NCI-H2081 (cell line): ENCODE measurements at places on chromosomes 3 and 15.

GRCh38 chr15:76310475-76311099 is 682 bp downstream of the ETFA start:
- DNase-seq, result no peak

GRCh38 chr15:27214961-27215360 is 244.0 kb downstream of the GABRG3 start:
- DNase-seq, result no peak

GRCh38 chr3:57910990-57911389 is 97.2 kb upstream of the FLNB start:
- no peak for DNase-seq

- no peak for DNase-seq
These were observed 142.8 kb downstream of the LIPC start for GRCh38 chr15:58574631-58575030.

GRCh38 chr15:56052395-56053045 is 59.1 kb upstream of the NEDD4 start:
- DNase-seq, result no peak

GRCh38 chr15:92821491-92822116 is 78.5 kb upstream of the CHD2 start:
- DNase-seq, result no peak

DNA sequence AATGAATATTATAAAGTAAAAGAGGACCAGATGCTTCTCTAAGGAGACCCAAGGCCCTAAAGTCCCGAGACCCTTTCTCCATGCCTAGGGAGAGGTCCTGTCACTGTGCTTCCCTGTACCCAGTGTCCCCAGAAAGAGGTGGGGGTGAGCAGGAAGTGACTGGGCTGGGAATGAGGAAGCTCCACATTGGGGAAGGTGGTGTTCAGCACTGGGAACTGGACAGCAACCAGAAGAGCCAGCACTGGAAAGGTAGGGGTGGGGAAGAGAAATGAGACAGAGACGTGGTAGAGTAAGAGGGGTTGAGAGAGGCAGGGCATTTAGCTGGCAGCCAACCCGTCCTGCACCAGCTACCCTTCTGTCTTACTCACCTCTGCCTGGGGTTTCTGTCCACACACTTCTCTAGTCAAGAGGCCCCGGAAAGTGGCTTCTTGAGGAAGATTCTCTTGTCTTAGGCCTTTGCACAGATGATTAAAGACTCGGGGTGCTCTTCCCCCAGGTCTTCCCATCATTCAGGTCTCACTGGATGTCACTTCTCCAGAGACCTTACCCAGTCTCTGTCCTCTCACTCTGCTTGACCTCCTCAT is 12.2 kb downstream of the RRP9 start:
- DNase-seq, result no peak

DNA sequence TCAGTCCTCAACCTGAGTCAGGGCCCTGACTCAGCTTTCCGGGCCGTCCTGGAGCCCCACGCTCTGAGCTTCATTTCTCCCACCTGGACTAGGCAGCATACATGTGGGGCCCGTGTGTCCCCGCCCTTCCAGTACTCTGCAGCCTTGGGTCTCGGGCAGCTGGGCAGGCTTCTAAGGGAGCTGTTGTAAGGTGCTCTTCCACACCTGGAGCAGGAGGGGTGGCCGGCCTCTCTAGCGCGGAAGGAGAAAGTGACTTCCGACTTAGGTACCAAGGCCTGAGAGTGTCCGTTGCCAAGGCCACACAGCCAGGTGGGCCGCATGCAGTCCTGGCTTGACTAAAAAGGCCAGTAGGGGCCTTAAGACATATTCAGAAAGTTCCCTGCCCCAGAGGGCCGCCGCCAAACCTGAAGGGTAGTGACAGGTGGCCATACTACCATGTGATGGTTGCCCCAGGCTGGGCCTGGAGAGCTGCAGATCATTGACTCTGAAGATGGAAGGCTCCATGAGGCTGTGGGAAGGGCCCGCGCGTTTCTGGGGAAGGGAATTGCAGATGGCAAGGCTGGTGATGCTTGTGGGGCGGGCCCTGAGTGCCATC is 9.4 kb upstream of the SEMA3B start:
- DNase-seq, result no peak

- no peak for DNase-seq
These were observed 26.9 kb downstream of the LOXL1 start for GRCh38 chr15:73952913-73953750.

DNA sequence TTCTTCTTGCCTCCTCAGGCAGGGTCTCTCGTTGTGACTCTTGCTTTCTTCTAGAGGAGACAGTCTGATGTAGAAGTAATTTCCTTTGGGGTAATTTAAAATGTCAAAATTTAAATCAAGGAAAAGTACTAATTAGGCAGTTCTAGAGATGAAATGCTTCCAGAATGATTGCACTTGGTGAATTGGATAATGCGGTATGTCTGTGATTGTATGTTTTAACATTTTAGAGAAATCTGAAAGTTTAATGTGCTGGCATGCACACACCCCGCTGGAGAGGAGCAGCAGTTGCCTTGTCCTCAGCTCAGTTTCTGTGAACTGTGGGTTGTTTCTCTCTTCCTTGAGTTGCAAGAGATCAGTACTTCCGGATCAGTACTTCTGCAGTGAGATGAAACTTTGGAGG is 322.9 kb upstream of the CTDSPL start:
- no peak for DNase-seq

- no peak for DNase-seq
These were observed 2.5 kb downstream of the ALDH1A2 start for GRCh38 chr15:58062983-58063382.

GRCh38 chr3:32420126-32421038 is 28.7 kb downstream of the CMTM7 start:
- DNase-seq, result no peak

GRCh38 chr15:73752806-73753193 is 351 bp downstream of the INSYN1 start:
- no peak for DNase-seq

DNA sequence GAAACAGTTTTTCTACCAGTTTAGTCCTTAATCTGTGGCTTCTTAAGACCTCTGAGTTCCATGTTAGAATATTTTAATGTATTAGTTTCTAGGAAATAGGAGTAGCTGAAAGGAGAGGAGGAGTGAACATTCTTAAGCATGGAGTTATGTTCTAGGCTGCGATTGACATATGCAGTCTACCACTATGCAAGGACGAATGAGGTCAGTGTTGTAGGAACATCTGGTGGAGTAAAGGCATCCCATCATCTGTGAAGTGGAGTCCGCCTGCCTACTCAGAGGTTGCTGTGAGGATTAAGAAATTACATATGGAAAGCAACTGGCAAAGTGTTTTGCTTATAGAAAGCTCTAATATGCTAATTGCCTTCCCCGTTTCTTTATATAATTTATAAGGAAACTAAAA is 45.1 kb downstream of the SNAPC5 start:
- DNase-seq, result no peak

DNA sequence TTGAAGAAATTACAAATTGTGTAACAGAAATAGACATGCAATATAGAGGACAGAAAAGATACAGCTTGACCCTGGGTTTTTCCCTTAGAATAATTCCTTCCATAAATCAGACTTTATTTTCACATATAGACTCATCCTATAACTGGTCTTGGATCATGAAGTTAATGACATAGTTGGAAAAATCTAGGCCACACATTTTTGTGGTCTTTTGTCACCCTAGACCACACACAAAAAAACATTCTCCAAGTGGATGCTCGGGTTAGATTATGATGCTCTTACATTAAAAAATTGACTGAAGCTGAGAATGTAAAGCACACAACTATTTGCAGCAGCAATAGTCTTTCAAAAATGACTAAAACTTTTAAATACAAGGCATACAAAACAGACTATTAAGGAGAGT is 7.5 kb upstream of the PLA2G4D start:
- no peak for DNase-seq

DNA sequence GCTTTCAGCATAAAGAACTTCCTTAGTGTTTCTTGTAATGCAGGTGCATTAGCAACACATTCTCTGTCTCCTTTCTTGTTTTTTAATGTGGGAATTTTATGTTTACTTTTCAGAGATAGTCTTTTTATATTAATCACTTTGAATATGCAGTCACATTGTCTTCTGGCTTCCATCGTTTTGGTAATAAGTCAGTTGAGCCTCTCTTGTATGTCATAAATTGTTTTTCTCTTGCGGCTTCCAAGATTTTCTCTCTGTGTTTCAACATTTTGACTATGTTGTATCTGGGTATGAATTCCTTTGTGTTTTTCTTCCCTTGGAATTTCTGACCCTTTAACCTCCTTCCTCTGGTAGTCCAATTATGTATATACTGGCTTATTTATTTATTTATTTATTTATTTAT is 25.3 kb downstream of the GABRG3 start:
- no peak for DNase-seq

GRCh38 chr15:57220205-57220604 is 156.1 kb upstream of the CGNL1 start:
- DNase-seq, result no peak

GRCh38 chr3:160826991-160827390 is 71.0 kb downstream of the PPM1L start:
- DNase-seq, result no peak

- no peak for DNase-seq
These were observed 183.4 kb upstream of the THRB start for GRCh38 chr3:24678021-24678420.

DNA sequence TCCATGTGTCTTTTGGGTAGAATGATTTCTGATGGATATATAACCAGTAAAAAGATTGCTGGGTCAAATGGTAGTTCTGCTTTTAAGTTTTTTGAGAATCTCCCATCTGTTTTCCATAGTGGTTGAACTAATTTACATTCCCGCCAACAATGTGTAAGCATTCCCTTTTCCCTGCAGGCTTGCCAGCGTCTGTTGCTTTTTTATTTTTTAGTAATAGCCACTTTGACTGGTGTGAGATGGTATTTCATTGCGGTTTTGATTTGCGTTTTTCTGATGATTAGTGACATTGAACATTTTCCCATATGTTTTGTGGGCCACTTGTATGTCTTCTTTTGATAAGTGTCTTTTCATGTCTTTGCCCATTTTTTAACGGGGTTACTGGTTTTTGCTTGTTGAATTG is 36.3 kb upstream of the MB21D2 start:
- DNase-seq, result no peak

- no peak for DNase-seq
These were observed 59.1 kb upstream of the IQSEC1 start for GRCh38 chr3:13132281-13132680.

- no peak for DNase-seq
These were observed 57.5 kb upstream of the TRPM1 start for GRCh38 chr15:31158858-31159569.

DNA sequence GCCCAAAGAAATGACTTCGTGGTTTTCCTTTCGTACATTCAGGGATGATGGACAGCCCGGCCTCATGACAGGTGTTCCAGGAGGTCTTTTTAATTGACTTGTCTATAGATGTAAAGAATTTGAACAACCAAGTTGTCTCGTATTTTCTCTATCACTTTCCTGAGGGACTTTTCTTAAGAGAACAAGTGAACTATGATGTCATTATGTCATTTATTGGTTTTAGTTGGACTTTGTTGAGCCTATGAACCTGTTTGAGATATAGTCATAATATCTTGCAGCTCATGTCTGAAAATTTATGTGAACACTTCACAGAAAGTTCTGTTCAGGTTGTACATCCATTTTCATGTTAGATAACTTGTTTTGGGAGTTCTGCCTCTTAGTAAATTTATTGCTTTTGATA is 89.2 kb downstream of the RBMS3 start:
- DNase-seq, result no peak

GRCh38 chr3:152011812-152012735 is 138.6 kb downstream of the SUCNR1 start:
- no peak for DNase-seq

- DNase-seq, result no peak
These were observed 28.9 kb upstream of the SNRPA1 start for GRCh38 chr15:101323793-101324523.

- no peak for DNase-seq
These were observed 52.1 kb upstream of the TLE3 start for GRCh38 chr15:70149667-70150404.

DNA sequence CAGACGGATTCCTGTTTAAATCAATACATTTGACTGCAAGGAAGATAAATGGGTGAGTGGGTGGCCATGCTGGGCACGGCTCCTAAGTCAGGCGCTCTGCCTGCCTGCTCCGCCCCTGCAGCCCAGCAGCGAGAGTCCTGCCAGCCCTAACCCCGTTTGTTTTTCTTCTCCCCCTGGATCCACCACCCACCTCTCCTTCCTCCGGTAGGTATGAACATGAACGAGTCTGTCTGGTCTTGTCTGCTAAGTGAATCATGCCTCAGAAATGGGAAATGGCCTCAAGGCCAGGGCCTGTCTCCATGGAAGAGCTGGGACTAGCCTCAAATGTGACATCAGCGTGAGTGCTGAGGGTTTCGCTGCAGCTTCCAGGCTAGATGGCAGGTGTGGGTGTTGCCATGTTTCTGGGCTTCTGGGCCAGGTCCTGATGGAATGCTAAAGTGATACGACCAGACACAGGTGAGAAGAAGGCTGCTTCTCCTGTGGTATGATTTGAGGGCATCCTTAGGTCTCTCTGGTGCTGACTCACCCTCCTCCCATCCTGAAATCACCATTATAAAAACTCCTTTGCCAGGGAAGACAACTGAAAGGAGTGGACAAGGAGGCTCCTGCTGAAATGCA is 5.6 kb upstream of the FEM1B start:
- no peak for DNase-seq

DNA sequence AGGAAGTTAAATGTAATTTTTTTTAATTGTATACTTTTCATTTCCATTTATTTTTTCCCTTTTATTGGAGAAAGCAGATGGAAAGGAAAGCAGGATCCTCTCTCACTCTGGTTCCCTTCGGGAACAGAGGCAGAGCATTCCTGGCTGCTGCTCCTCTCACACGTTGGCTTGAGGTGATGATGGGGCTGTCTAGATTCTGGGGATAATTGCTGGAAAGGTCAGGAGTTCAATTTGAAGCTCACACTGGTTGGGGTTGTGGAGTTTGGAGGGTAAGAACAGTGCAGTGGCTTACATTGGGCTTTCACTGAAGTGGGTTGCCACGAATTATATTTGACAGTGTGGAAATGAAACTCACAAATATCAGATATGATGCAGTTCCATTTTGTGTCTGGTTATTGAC is 57.6 kb downstream of the RARB start:
- no peak for DNase-seq

GRCh38 chr3:177308286-177308685 is 111.0 kb upstream of the TBL1XR1 start:
- no peak for DNase-seq

DNA sequence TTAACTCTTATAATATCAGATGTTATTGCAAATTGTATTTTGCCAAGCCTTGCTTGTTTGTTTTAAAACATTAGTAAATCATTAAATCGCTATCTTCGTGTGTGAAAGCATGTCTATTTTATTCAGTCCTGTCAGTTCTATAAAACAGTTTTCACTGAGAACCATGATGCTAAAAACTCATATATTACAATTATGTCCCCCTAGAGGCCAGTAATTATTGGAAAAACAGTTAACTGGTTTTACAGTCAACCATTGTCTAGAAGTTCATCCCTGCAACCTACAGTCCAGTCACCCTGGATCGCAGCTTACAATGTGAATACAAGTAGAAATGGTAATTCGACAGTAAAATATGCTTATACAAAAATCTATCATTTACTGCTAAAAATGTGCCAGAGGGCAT is 311.5 kb upstream of the ROBO2 start:
- DNase-seq, result no peak

GRCh38 chr3:188670446-188670845 is 501.3 kb upstream of the TPRG1 start:
- DNase-seq, result no peak

- DNase-seq, result no peak
These were observed 7.0 kb downstream of the GPR160 start for GRCh38 chr3:170044795-170045244.
